ENCODE measurements at places on chromosomes 6 and 20.

GRCh38 chr20:47686545-47686944 lies 98.7 kb downstream of the SULF2 start:
- DNase-seq: no peak

DNA sequence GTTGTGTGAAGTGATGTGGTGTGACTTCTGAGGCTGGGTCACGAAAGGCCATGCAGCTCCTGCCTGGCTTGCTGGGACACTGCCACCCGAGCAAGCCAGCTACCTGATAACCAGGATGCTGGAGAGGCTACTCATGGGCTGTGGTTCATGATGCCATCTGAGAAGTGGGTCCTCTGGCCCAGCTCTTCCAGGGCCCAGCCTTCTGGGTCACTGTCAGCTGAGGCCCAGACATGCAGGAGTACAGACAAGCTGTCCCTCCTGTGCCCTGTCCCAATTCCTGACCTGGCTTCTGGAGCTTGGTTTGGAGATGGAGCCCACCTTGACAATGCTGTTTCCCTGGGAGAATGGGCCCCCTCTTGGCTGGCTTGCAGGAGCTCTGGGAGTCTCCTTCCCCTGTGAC lies 87.0 kb downstream of the DHX35 start:
- DNase-seq: no peak

- no peak for DNase-seq
Observed at GRCh38 chr20:51431321-51431720, 111.2 kb downstream of the NFATC2 start.

DNA sequence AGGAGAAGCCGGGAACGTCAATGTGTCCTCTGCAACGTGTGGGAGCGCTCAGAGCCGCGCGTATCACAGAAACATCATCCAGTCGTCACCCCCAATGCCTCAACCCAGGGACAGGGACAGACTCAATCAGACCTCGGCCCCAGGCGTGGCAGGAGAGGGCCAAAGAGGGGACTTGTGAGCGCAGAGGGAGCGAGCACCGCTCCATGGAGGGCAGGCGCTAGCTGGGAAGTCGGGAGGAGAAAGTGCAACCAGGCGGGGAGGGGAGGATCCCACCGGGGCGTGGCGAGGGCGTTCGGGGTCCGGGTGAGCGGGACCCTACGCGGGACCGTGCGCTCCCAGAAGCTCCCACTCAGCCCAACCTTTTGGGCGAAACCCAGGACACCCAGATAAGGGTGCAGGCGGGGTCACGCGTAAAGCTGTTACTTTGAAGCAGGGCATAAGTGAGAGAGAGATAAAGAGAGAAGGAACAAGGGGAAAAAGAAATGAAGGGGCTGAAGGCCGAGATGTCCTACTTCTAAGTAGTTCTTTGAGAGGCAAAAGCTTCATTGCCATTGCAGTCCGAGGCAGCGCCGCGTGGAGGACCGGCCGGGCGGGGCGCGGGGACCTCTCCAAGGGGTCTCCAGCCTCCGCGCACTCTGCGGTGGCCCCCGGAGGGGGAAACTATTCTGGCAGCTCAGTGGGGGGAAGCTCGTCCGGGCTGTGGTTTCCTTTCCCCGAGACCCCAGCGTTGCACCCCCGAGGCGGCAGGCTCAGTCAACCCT lies 862 bp upstream of the SOBP start:
- DNase-seq: peak; percentile 11

DNA sequence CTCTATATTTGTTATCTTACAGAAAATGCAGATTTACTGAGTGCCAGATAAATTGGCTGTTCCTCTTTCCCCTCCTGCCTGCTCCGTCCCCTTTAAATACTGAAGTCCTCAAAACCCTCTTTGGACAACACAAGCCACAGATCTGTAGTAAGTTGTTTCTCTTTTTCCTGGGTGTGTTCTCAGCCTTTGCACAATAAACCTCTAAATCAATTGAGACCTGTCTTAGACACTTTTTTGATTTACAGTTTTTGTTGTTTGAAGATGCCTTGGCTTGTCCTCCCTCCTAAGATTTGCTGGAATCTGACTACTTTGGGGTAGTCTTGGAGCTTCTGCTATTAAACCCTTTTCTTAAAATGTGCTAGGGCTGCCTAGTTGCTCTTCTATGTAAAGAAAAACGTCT lies 60.9 kb upstream of the EIF2S2 start:
- no peak for DNase-seq
